Stimulated activated CD8-positive, alpha-beta memory T cell treated with anti-CD3 and anti-CD28 coated beads, Interleukin-7, amount 100 ng/mL, for 1 hour (primary cell): ENCODE measurements at places on chromosomes 7 and 10.

- DNase-seq, result no peak
Measured at GRCh38 chr7:2691011-2691707, 3.2 kb downstream of the AMZ1 start.

DNA sequence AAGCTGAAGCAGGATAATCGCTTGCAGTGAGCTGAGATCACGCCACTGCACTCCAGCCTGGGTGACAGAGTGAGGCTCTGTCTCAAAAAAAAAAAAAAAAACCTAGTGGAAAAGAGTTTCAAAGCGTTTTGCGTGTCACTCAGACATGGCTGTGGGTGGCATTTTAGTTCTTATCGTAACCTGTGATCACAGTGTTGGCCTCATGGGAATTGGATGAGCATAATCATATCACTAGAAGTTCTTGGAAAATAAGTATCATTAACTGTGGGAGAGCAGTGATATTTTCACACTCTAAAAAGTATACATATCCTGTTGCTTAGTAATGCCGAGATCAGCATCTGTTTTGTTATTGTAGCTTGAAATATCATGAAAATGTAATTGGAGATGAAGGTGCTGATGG lies 92.6 kb downstream of the CREM start:
- DNase-seq, result no peak

DNA sequence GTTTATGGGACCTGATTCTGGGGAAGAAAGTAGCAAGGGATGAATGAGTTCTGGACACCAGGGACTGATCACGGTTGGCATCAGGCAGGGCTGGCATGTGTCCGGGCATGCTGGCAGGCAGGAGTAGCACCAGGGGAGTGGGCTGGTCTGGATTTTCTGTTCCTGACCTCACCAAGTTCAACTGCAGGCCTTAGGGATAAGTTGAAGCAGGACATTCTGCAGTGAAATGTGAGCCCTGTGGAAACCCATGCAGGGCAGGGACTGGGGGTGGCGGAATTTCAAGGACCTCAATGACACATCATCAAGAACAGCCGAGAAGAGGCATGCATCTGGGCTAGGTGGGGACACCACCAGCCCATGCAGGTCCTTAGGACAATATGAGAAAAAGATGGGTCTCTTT lies 80.2 kb upstream of the ADAM12 start:
- DNase-seq, result no peak

- no peak for DNase-seq
Measured at GRCh38 chr10:120042705-120043104, 150.2 kb downstream of the SEC23IP start.

DNA sequence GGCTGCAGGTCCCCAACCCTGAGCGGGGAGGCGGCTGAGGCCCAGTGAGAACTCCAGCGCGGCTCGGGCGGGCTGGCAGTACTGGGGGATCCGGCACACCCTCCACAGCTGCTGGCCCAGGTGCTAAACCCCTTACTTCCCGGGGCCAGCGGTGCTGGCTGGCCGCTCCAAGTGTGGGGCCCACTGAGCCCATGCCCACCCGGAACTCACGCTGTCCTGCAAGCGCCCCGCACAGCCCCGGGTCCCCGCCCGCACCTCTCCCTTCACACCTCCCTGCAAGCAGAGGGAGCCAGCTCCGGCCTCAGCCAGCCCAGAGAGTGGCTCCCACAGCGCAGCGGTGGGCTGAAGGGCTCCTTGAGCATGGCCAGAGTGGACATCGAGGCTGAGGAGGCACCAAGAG lies 25.0 kb downstream of the RNF133 start:
- DNase-seq, result no peak

DNA sequence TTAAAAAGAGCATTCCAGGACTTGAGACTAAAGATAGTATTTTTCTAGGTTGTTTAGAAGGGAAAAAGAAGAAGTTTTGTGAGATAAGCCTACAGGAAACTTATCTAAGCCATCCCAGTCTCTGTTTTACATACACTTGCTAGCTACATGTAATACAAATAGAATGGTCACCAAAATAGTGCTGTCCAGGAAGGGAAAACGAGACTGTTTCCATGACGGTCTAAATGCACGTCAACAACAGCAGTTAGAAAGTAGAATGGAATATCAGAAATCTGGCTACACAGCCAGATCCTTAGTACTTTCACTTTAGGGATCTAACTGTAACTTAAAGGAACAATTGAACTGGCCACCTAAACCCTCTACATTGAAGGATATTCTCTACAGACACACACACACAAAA lies 117.6 kb downstream of the TSPAN12 start:
- DNase-seq, result no peak

- DNase-seq, result no peak
Measured at GRCh38 chr7:96737545-96738050, 28.0 kb upstream of the SEM1 start.

GRCh38 chr7:87810130-87810529 lies 66.0 kb downstream of the SLC25A40 start:
- DNase-seq, result no peak

DNA sequence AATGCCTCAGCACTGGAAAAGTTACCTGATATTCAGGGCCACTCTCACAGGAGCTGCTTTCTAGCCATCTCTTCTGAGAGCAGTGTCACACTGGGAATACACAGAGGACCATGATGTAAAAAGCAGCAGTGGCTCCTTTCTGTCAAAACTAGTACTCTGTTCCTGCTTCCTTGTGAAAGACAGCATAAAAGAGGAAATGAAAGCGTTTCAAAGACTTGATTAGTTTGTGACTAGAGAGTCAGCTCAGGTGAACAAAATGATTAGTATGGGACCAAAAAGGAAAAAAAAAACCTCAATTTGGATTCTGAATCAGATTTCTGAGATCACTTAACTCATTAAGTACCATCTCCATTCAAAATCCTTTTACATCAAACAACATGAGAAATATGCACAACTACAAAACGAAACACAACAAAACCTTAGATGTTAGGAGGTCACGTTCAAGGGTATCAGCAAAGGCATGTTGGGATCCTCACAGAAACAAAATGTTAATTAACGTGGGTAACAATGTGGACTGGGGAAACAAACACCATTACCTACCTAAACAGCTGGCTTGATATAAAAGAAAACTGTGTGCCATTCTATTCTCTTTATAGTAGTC lies 103.7 kb downstream of the MACC1 start:
- DNase-seq, result no peak

DNA sequence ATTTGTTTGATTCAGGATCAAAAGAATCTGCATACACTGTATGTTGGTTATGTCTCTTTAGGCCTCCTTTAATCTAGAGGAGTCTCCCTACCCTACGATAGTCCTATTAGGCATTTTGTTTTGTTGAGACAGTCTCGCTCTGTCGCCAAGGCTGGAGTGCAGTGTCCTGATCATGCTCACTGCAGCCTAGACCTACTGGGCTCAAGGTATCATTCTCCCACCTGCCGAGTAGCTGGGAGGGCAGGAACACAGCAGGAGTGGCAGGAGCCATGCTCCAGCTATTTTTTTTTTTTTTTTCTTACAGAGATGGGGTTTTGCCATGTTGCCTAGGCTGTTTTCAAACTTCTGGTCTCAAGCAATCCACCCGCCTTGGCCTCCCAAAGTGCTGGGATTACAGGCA lies 123.0 kb upstream of the DKK1 start:
- no peak for DNase-seq

- DNase-seq, result no peak
Measured at GRCh38 chr10:63976538-63976937, 455.3 kb downstream of the REEP3 start.

DNA sequence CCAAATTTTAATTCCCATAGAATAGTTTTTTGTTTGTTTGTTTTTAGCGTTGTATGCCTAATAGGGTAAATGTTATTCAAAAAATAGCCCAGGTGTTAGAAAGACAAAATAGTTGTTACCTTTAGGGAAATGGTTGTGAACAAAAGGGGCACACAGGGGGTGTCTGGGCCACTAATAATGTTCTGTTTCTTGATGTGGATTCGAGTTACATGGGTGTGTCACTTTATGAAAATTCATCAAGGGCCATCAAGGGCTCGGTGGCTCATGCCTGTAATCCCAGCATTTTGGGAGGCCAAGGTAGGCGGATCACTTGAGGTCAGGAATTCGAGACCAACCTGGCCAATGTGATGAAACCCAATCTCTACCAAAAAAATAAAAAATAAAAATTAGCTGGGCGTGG lies 531.8 kb upstream of the C7orf33 start:
- no peak for DNase-seq

GRCh38 chr10:60883187-60883586 lies 60.8 kb downstream of the RHOBTB1 start:
- no peak for DNase-seq

DNA sequence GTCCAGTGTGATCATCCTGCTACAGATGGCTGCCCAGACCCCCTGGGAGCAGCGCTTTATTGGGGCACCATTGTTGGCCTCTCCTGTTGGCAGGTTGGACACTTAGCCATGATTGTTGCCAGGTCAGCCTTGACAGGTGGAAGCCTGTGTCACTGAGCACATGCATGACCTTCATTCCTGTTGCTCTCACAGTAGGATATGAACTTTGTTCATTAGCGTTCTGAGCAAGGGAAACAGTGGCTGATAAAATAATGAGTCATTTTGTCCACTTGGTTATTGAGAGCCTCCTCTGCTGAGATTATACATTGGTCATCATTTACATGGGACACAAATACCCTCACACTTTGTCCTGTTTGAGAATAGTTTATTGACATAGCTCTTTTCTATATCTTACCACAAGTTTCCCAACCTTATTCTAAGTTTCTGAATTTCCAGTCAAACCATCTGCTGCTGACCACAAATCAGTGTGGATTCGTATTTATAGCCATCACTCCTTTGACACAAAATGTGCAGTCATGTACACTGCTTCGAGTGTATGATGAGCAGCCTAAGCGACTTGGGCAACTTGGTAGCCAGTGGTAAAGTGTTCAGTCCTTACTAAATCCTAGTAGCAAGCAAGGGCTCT lies 102.6 kb downstream of the TPST1 start:
- no peak for DNase-seq

DNA sequence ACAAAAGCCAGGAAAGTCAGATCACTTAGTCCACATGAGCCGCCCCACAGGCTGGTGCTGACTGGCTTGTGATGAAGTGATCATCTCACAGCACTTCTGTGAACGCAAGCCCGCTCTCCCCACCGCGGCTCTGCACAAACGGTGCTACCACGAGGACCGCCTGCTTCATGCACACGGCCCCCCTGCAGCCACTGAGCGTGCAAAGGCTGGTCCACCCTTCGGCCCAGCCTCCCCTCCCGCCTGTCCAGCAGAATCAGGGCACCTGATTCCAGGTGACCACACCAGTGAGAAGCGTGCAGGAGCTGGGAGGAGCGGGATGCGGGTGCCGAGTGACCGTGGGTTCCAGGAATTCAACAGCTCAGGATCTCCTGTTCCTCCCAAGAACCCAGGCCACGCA lies 32.2 kb downstream of the MAD1L1 start:
- no peak for DNase-seq

- DNase-seq, result no peak
Measured at GRCh38 chr10:76743169-76743568, 894.4 kb downstream of the KCNMA1 start.

- DNase-seq, result no peak
Measured at GRCh38 chr7:52656098-52656497, 379.3 kb upstream of the POM121L12 start.

DNA sequence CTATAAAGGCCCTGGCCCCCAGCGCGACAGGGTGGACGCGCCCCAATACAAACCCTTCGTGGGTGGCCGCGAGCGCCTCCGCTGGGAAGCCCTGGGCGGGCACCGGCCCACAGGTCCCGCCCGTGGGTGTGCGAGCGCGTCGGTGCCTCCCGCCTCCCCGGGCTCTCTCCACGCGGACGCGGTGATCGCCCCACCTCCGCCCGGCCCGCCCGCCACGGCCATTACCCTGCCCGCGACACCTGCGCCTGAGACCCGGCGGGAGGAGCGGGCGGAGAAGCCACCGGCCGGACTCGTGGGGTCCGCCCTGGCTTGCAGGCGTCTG lies 81.2 kb downstream of the PAX2 start:
- no peak for DNase-seq

- no peak for DNase-seq
Measured at GRCh38 chr10:68153473-68154210, 44.4 kb downstream of the MYPN start.

GRCh38 chr7:156177422-156178055 lies 365.3 kb upstream of the SHH start:
- no peak for DNase-seq

GRCh38 chr7:134355927-134356326 lies 39.2 kb upstream of the SLC35B4 start:
- DNase-seq, result no peak

GRCh38 chr10:35636956-35637355 lies 5.1 kb downstream of the FZD8 start:
- no peak for DNase-seq

GRCh38 chr7:55210716-55211115 lies 154.4 kb upstream of the LANCL2 start:
- DNase-seq, result no peak

DNA sequence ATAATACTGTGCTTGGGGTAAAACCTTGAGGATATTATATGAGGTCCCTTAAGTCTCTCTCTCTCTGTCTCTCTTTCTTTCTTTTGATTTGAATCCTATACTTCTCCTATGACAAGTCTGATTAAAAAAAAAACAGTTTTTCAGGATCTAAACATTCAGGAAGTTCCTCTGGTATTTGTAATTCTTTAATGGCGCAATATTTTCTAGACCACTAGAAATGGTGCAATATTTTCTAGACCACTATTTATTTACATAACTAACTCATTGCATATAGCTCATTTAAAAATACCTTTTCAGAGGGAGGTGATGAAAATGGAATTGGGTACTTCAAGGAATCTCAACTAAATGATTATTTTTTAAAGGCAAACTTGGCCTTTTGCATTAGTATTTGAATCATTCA lies 1235.3 kb downstream of the GATA3 start:
- DNase-seq, result no peak

- DNase-seq, result no peak
Measured at GRCh38 chr10:100346351-100346764, 675 bp upstream of the SCD start.

DNA sequence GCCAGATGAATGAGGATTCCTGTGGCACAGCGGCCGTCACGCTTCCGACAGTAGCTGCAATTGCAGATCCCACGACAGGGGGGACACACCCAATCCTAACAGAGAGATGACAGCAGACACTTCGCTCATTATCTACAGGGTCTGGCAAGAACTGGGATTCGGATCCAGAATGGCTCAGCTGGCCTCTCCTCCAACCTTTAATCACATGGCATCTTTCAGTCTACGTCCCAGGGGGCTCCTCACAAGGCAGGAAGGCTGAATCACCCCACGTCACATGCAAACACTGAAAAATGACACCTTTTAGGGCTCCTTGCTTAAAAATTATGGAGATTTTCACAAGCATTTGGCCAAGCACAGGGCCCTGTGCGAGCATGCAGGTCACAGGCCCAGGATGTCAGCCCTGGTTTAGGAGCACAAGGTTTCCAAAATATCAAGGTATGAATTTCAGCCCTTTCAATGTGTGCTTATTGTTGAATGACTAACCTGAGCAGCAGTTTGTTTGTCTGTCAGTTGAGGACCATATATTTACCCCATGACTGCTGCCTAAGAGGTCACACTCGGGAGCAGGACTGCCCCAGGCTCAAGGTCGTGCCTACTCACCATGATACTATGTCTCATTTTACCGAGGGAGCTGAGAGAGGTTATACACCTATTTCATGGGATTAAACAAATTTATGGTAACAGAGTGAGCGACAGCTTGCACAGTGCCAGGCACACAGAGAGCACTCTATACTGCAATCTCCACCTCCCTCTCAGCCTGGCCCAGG lies 42.5 kb downstream of the CDCA7L start:
- DNase-seq, result no peak

- DNase-seq, result no peak
Measured at GRCh38 chr10:74652664-74653063, 173.7 kb upstream of the KAT6B start.
